ENCODE measurements at places on chromosomes 4 and X.

DNA sequence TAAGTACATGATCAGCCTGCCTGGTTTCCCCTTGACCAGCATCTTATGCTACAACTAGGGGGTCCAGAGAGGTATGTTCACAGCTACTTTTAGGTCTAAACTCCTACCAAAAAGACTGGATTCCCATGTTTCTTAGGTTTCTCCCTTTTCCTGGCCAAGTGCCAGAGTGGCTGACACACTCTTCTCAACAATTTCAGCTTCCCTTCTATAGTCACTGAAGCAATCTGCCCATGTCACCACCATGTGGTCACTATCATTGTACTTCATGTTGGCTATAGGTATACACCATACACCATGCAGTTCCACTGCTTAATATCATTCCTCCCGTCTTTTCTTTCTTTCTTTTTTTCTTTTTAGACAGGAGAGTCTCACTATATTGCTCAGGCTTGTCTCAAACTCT, 66.9 kb downstream of the KLHL13 start:
- no peak for DNase-seq

GRCh38 chr4:1136048-1136447, 22.7 kb upstream of the RNF212 start:
- DNase-seq: no peak

- DNase-seq: no peak
Observed at GRCh38 chr4:2931512-2932301, 31.5 kb downstream of the NOP14 start.

- DNase-seq: no peak
Observed at GRCh38 chrX:76202471-76202870, 29.6 kb downstream of the PBDC1 start.

- DNase-seq: no peak
Observed at GRCh38 chrX:40083120-40083978, 14.4 kb downstream of the BCOR start.

DNA sequence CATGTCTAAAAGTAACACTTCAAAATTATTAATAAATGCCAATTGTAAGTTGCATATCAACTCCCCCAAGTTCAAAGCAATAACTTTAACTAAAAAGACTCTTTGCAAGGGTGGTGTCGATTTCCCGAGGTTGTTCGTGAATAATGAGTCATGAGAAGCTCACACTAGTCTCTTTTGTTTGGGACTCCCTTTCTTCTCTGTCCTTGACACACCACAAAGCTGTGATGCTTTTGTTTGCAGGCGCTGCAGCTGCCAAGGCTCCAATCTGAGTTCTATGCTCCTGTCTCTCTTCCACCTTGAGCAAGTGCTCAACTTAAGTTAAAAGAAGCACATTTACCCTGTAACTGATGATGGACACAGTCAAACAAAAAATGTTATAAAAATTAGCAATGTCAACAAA, 65.9 kb downstream of the FAT1 start:
- DNase-seq: no peak

DNA sequence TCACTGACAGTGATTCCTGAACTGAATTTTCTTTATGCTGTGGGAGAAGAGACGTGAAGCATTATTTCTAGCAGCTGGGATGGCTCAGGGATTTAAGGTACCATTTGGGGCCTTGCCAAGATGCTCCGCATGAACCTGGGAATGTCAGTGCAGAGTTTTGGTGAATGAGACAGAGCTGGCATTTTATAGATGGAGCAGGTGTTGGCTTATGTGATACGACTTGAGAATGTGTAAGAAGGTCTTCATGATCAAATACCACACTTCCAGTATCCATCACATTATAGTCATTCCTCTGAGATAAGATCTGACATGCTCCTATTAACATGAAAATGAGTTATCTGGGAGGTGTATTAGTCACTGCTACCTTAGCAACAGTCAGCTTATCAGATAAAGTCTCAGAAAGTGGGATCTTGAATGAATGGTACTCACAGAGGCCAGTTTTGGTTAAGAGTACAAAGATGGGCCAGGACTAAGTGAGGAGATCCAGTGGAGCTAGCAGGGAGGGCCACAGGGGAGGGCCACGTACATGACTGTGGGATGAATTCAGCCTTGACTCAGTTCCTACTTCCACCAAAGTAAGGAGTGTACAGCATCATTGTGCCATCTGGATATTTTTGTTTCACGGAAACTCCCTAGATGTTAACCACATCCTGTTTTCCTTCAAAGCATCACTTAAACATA, 116.7 kb downstream of the SPCS3 start:
- no peak for DNase-seq

DNA sequence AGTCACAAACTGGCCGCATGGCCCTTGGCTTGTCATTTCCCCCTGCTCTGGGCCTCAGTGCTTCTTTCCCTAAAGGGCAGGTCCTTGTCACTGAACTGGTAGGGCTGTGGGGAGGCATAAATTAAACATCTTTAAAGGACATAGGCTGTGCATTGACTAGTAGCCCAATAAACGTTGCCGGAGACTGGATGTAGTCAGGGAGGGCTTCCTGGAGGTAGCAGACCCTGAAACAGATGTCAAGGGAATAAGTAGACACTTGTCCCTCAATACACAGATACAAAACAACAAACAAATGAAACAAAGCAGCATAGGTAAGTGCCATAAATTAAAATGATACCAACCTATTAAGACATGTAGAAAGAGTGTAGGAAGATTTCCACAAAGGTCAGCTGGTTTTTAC, 71.8 kb upstream of the PSAPL1 start:
- DNase-seq: no peak

- no peak for DNase-seq
Observed at GRCh38 chr4:92091335-92091734, 212.4 kb upstream of the GRID2 start.

- no peak for DNase-seq
Observed at GRCh38 chr4:112284166-112284565, 1.5 kb downstream of the TIFA start.

DNA sequence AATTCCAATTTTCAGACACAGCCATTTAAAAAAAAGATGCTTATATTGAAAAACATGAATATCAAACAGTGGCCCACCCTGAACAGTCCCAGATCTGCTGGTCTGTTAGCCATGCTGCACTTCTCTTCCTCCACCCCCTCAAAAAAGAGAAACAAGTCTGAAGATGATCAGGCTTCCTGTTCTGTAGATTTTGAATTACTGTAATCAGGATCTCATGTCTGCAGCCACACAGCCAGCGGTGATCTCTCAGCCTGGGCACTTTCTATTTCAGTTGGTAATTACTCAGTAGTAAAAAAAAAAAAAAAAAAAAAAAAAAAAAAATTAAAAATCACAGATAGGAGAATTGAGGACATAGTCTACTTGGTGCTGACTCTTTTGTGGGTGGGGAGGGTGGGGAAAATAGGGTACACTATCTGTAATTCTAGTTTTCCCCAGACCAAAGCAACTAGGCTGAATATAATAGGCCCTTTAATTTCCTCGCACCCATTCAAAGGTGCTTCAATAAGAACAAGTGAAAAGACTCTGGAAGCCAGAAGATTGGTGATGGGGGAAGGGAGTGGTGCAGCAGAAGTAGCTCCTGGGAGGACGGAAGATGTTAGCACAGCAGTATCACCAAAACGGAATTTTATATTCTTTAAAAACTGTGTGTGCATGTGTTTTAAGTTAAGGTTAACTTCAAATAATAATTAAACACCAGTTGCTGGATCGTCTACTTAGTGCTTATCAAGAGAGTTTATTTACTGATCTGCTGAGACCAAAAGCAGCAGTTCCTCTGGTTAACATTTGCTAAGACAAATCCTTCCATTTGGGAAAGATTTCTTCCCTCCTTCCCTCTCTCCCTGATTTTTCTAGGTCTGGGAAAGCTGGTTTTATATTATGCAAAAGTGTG, 47.0 kb downstream of the SPRY1 start:
- no peak for DNase-seq

DNA sequence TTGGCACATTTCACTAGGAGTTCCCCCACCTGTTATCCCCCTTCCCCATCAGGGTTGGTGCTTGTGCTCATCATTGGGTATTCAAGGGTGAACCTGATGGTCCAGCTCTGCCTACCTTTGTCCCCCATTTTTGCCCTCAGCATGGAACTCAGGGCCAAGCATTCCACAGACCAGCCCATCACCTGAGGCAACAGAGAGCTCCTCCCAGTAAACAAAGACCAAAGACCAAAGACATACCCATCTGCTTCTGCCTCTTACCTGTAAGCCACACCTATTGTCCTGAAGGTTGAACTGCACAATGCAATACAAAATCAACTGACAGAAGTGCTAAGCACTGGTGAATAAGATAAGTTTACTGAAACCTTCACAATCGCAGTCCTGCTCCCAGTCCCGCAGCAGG, 237.5 kb downstream of the PAPSS1 start:
- DNase-seq: no peak

DNA sequence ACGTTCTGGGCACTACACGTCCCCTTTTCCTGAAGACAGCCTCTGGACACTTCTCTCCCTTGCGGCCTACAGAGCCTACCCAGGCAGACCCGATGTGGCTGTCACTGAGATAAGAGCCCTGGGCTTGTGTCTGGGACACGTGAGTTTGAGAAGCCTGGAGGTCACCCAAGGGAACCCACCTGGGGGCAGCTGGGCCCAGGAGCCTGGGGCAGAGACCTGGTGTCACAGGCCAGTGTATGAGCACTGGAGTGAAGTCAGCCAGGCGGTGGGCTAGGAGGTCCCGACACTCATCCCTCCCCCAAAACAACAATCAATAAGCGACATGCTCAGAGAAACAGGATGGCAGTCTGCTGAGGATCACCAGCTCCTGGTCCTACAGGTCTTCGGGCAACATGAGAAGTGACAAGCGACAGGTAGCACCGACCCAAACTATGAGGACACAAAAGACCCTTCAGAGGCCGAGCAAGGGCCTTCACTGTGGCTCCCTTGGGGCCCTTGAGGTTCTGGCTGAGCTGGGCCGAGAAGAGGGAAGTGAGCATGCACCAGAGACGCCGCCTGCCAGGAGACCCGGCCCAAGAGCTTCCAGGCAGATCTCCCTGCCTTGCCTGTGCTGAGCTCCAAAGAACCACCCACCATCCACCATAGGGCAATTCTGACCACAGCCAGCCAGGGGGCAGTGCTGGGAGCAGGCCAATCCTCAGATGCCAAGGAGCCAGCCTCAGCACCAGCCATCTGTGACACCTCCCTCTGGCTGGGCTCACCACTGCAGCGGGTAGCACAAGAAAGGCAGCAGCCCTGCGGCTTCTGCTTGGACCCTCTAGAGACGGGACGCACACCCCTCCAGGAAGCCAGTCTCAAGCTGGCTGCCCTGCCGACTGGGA, 11.0 kb upstream of the DUSP9 start:
- no peak for DNase-seq

DNA sequence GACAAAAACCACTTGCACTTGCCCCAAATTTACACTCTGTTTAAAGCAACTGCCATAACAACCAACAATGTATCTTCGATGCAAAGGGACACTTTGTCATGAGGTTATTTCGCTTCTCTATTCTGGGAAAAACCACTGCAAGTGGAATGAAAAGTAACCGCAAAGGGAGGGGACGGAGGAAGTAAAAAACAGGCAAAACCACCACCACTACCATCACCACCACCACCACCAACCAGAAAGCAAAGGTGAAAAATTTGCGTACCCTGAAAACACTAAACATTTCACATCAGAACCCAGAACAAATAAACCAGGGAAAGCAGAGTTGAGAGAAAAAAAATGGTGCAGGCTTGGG, 1.2 kb upstream of the N4BP2 start:
- DNase-seq: no peak

DNA sequence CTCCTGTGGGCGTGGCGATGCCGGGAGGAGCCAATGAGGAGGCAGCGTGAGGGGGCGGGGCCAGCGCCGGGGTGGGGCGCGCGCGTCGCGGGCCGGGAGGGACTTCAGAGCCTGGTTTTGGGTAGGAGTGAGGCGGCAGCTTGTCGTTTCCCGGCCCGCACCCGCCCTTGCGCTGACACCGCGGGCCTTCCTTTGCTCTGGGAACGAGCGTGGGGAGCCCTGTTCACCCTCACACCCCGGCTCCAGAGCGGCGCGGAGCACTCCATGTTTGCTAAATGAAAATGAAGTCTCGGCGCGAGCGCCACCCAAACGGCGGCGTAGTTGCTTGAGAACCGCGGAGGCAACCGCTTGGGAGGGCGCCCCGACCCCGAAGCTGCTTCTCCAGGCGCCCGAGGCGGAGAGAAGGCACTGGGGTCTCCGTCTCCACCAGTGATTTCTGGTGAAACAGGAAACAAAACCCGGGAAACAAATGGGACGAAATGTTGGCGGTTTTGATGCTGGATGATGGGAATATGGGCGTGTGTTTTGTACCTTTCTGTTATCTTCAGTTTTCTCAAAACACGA, 497 bp upstream of the GRPEL1 start:
- DNase-seq: no peak

- DNase-seq: no peak
Observed at GRCh38 chr4:153169776-153170175, 34.5 kb upstream of the TRIM2 start.

DNA sequence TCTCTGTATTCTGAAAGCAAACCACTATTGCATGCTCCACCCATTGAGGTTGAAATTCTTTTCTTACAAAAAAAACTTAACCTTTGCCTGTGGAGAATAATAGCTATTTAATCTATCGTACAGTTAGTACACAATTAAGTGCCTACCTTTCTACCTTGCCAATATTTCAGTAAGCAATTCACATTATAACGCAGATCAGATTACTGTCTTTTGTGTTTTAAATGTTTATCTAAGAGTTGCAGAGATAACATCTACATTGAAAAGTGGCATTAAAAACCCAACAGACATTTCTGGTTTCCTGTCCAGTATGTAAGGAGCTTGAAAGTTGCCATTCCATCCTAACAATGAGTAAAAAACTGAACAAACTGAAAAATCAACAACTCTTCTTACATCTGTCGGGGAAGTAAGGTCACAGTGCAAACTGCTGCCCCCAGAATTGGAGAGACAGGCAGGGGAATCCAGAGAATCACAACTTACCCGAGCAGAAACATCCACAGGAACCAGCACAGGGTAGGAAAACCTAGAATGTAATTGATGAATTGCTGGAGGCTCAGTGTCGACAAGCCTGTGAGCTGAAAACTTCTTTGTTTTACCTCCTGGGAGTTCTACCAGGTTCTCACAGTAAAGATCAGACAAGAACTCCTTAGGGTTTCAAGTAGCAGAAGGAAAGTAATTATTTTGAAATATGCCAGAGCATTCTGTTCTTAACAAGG, 27.3 kb upstream of the ACSL4 start:
- DNase-seq: no peak

Measured in liver (tissue), 10 donors.